ENCODE measurements at places on chromosomes 4 and X. TPM values are rescaled to one million over a fixed set of nuclear protein-coding genes. Genes with fewer than 3 reads are reported as not detected.

TCEAL7 gene
- total RNA-seq = 16.6 TPM

- H3K4me1 ChIP-seq = peaks cover 4% of the 10 kb centered on the region
- H3K4me3 ChIP-seq = no peak overlapping the region
- H3K36me3 ChIP-seq = peaks cover 1% of the 10 kb centered on the region
- H3K27ac ChIP-seq = no peak overlapping the region
- no peak for DNase-seq
- no peaks in the 10 kb centered on the region for H3K27me3 ChIP-seq
Measured at GRCh38 chrX:20355187-20355586, 88.5 kb upstream of the RPS6KA3 start.

DNA sequence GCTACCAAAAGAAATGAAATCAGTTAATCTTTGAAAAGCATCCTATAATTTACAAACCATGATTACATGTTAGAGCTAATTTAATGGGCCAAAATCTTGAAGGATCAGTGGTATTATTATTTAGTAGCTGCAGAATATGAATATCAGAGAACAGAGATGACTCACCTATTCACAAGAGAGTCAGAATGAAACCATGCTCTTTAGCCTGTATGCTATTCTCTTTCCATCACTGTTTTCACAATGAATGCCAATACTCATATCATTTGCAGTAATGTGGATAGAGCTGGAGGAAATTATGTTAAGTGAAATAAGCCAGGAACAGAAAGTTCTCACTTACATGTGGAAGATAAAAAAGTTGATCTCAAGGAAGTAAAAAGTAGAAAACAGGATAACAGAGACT, 414.1 kb downstream of the CENPC start:
- no peak overlapping the region for H3K4me3 ChIP-seq
- no peaks in the 10 kb centered on the region for H3K36me3 ChIP-seq
- peaks cover 6% of the 10 kb centered on the region for H3K4me1 ChIP-seq
- DNase-seq = no peak
- no peaks in the 10 kb centered on the region for H3K27me3 ChIP-seq

ARMCX1 gene
- 24.8 TPM for total RNA-seq

DNA sequence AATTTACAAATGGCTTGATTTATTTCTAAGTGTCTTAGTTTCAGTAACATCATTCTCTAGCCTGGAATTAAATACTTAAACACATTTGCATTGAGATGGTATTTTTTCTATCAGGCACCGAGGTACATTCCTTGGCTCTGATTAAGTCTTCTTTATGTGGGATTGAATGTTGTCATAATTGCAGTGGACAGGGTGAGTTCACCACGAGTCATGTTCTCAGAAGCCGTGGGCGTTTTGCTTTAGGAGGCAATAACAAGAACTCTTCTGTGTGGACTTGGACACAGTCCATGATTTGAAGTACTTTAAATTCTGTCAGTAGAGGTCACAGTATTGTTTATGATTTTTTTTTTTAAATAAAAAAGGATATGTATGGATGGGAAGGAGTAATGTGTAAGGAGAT, 57.1 kb upstream of the EFHC2 start:
- H3K27ac ChIP-seq = no peak overlapping the region
- H3K27me3 ChIP-seq = no peaks in the 10 kb centered on the region
- no peak overlapping the region for H3K4me3 ChIP-seq
- H3K4me1 ChIP-seq = peaks cover 6% of the 10 kb centered on the region

- no peak for DNase-seq
- peaks cover 11% of the 10 kb centered on the region for H3K36me3 ChIP-seq
- no peak overlapping the region for H3K27ac ChIP-seq
Measured at GRCh38 chr4:910366-911091, 21.6 kb downstream of the GAK start.

Data from mesothelial cell of epicardium (in vitro differentiated cells).